ENCODE measurements at places on chromosomes 2 and 18.

DNA sequence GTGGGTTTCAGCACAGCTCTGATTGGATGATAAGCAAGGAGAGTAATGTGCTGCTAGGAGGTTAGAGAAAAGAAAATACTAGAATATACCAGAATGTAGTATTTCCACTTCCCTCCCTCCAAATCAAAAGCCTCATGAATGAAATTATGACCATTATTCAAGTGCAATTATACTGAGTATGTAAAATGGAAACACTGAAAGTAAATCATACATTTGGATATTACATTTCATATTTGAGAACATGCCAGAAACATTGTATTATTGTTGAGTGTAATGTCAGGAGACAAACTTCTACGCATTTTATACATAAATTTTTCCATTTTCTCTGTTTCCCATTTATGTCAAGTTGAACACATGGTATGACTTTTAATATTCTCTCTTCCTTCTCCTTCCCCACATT, 942 bp upstream of the CETN1 start:
- no peak for DNase-seq

- DNase-seq, result no peak
Observed at GRCh38 chr18:69209761-69210160, 190.9 kb upstream of the DOK6 start.

DNA sequence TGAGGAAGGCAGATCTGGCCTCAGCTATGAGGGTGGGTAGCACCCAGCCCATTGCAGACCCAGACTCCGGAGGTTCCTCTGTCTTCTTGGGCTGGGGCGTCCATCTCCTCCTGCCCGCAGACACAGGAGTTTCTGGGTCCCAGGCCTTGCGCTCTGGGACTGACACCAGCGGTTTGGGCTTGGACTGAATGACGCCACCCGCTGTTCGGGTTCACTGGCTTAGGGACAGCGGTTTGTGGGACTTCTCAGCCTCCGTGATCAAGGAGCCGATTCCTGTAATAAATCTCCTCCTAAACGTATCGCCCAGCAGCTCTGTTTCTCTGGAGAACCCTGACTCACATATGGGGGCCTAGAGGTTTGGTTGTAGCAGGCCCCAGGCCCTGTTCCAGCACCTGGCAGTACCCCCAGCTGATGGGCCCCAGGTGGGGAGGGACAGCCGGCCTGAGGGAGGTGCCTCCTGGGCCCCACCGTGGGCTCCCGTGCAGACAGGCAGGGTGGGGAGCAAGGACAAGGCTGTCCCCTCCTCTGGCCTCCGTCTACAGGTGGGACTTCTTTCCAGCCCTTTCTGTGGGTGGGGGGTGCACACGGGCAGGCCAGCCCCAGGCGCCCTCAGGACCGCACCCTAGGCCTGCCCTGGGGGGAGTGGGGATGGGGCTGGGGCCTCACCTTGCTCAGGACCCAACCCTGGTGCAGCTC, 4.5 kb upstream of the AQP12A start:
- no peak for DNase-seq

DNA sequence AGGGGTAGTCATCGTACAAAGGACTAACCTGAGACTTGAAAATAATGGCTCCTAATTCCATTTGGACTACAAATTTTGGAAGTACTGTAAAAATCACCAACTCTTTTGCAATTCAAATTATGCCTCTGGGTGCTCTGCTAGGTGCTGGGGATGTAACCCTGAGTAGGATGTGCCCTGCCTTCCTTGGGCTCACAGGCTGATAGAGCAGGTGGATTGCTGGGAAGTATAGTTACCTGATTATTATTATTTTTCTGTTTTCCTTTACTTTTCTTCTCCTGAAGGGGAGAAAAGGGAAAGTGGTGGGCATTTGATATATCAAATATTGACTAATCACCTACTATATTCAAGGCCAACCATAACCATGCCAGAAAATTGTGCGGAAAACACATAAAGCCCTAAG, 119.3 kb upstream of the RIOK3 start:
- DNase-seq, result no peak

GRCh38 chr2:229627728-229628127, 86.6 kb downstream of the DNER start:
- DNase-seq, result no peak

DNA sequence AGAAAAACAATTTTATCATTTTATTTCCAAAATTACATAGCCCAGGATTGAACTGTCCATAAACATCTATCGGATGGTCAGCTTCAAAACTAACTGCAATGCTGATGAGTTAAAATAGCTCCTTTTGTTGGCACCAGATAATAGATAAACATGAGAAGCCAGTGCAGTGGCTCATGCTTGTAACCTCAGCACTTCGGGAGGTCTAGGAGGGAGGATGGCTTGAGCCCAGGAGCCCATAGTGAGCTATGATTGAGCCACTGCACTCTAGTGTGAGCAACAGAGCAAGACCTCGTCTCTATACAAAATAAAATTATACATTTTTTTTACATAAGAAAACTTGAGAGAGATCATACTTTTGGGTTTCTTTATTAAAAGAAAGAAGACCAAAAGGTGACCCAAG, 34.6 kb upstream of the IMPA2 start:
- no peak for DNase-seq

DNA sequence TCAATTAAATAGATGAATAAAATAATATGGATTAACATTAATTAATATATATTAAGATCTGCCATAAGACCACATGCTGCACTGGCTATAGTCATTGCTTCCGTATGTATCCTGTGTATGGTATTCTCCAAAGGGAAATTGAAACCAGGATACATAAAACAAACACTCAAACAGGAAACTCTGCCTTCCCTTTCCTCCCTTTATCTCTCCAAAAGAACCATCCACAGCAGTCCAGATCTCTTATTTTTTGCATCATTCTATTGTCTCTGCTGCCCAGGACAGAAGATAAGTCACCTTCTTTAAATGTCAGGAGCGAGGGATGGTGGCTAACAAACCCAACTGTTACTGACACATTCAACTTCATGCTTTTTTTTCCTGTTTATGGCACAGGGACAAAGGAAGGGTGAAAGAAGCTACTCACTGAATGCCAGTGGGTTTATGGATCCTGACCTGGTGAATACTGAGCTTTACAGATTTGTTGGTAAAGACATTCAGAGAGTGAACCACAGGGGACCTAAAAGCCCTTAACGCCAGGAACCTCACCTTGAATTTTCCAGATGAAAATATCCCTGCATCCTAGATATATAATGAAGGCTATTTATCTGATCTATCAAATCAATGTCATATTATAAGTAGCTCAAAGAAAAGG, 67.5 kb downstream of the CSRNP3 start:
- no peak for DNase-seq

DNA sequence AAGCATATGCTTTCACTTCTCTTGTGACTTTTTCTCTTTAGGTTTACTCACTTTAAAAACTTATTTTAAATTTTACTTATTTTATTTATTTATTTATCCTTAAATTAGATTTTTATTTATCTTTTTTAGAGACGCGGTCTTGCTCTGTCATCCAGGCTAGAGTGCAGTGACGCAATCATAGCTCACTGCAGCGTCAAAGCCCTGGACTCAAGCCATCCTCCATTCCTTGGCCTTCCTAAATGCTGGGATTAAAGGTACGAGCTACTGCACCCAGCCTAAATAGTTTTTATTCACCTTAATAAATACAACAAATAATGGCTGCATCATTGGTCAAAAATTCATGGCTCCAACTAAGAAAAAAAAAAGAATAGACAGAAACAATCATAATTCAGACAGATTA, 415.7 kb upstream of the FIGN start:
- no peak for DNase-seq

- DNase-seq, result peak; percentile 35
Observed at GRCh38 chr2:235493775-235494715, at the start of gene AGAP1. Gene AGAP1 (plus strand): TSS chr2:235494043.

- DNase-seq, result no peak
Observed at GRCh38 chr2:217706095-217706494, 296.7 kb downstream of the TNS1 start.

DNA sequence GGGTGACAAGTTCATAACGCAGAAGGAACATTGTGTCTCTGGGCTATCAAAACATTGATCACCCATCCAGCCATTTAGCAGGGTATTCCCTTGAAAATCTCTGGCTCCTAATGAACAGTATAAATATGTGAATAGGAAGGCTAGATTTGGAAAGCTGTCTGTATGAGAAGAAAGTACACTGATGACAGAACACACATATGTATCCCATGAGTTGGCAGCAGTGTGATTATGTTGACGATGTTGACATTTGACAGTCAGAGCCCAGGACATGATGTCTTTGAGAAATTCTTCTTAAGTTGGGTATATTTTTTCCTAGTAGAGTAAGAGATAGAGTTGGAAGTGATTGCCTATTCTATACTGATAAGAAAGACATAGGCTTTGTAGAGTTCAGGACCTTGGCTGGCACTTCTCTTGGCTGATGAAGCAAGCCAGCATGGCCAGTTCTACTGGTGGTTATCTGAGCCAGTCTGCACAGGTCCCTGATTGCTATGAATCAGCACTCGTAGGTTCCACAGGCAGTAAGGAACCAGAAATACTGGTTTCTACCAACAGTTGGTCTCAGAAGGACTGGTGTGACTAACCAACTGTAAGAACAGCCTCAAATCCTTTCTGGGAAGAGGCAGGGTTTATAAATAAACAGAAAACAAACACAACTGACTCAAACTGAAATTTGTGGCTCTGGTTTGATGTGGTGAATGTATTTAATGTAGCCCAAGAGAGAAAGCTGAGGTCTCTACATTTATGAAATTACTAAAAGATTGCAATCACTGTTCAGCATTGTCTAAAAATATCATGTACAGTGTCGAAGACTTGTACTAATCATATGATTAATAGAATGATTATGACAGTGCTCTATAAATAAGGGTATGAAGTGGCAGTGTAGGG, 43.9 kb upstream of the RAPH1 start:
- peak; percentile 63 for DNase-seq

DNA sequence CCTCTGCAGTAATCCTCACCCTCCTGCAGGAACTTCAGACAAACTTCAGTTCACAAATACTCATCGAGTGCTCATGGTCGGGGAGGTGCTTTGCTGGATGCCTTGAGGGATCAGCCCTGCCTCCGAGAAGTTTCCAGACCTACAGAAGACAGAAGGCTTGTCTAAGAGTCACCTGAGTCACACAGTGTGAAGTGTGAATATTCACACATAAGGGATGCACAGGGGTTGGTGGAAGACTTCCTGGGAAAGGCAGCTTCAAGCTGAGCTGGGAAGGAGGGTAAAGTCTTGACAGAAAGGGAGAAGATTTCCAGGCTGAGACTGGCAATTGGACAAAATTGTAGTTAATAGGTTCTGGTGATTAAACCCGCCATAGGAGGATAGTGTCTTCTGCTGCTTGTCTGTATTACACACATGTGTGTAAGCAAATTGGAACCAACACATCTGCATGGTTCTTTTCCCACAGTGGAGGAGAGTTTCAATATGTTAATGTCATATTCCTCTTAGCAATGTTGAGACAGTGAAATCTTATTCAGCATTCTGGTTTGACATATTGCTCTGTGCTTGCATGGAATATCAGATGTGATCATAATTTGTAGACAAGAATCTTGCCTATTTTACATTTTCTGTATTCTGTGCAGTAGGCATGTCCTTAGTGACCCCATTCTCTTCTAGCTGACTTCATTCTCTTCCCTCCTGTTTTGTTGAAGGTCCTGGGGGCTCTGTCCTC, 34.7 kb upstream of the ZNF396 start:
- no peak for DNase-seq

GRCh38 chr2:199977984-199978415, 22.6 kb downstream of the MAIP1 start:
- peak; percentile 82 for DNase-seq

GRCh38 chr2:102245266-102246151, 58.7 kb downstream of the IL1RL2 start:
- DNase-seq, result no peak

DNA sequence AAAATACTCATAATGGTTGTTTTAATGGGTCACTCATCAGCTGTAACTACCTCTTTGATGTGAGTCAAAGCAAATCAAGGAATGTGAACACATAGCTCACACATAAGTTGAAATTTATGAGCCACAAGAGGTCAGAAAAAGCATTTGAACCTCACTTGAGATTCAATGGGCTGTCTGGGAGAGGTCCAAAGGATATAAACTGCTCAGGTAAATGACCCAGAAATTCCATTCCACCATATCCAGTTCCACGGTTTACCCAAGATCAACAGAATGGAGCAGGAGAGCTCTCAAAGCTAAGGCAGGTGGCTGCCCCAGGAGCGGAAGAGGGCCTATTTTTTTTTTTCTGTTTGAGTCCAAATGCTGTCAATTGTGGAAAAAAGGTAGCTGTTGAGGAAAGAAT, 464.1 kb downstream of the TNS1 start:
- DNase-seq, result no peak

DNA sequence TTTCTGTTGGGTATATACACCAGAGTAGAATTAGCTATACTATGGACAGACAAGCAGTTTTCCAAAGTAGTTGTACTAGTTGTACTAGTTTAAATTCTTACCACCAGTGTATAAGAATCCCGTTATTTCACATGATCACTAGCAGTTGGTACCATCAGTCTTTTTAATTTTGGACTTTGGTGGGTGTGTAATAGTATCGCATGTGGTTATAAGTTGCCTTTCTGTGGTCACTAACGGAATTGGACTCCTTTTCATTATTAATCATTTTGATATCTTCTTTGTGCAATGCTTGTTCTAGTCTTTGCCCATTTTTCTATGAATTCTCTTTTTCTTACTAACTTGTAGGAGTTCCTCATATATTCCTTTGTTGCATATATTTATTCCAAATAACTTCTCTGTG, 89.8 kb downstream of the ASXL2 start:
- no peak for DNase-seq

GRCh38 chr2:120540719-120541552, 194.7 kb upstream of the GLI2 start:
- DNase-seq, result no peak

GRCh38 chr2:166351319-166351718, 24.4 kb downstream of the SCN9A start:
- DNase-seq, result no peak

DNA sequence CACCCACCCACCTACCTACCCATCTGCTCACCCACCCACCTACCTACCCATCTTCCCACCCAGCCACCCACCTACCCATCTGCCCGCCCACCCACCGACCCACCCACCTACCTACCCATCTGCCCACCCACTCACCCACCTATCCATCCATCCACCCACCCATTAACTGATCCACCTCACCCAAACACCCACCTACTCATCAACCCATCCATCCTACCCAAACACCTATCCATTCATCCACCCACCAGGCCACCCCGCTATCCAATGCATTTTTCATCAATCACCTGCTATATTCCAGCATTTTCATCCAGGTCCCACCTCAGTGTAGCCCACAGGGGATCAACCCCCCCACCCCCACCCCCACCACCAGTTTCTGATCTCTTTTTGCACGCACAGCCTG, 121.8 kb downstream of the GLI2 start:
- no peak for DNase-seq

GRCh38 chr2:128769457-128770142, 450.9 kb upstream of the HS6ST1 start:
- no peak for DNase-seq

GRCh38 chr2:146908776-146909175, 936.1 kb upstream of the ACVR2A start:
- DNase-seq, result no peak

GRCh38 chr2:197416268-197416667, 18.6 kb downstream of the SF3B1 start:
- no peak for DNase-seq

- no peak for DNase-seq
Observed at GRCh38 chr2:29613792-29614266, 307.6 kb downstream of the ALK start.

All from suppressor macrophage treated with lipopolysaccharide for 1 hour (primary cell).